ENCODE measurements at places on chromosomes 2 and 18.

GRCh38 chr2:12534646-12535263 lies 182.0 kb upstream of the TRIB2 start:
- DNase-seq: peak; percentile 97

DNA sequence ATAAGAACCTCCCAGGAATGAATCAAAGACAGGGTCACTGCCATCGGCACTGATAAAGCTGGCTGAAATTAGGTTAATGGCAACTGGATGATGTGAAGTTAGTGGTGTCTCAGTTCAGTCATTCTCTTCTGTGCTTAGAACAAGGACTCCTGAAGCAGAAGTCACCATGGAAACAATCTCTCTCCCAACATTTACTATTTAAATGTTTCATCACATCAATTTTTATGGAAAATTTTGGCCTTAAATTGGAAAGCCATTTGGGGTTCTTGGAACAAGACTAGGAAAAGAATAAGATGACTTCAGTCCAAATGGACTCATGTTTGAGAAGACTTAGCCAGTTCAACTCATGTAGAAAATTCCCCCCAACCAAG lies 15.5 kb upstream of the ARL5A start:
- DNase-seq: no peak

DNA sequence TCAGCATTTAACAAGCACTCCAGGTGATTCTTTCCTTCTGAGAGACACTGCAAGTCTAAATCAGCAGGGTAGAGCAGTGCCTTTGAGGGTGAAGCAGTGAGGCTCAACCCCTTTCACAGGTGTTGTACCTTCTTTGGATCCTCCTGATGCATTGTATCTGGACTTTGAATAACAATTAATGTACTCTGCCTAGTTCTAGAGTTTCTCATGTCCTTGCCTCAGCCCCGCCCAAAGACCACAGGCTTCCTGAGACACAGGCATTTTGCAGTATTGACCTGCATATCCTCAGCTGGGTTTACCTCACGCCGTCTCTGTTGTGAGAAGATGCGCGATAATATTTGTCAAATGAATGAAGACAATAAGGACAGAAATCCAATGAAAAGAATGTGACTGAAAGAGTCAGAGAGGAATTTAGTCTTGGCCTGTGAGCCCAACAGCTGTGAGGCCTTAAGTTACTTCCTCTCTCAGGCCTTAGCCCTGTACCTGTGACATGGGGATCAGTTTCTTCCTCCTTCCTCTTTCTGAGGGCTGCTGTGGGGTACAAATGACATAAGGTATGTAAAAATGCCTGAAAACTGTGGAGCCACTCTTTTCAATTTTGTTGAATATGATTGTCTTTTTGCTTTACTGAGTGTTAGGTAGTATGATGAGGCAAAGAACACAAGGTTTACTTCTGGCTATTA lies 43.7 kb downstream of the WIPF1 start:
- DNase-seq: no peak

- no peak for DNase-seq
Observed at GRCh38 chr2:201182650-201183364, at the start of gene CASP10. Gene CASP10 (plus strand): TSS chr2:201183141. CDS start chr2:201185778, 2,637 bp downstream.

- DNase-seq: peak; percentile 39
Observed at GRCh38 chr2:120867290-120868241, 131.9 kb downstream of the GLI2 start.

GRCh38 chr2:220460257-220460985 lies 833.0 kb downstream of the SLC4A3 start:
- no peak for DNase-seq

DNA sequence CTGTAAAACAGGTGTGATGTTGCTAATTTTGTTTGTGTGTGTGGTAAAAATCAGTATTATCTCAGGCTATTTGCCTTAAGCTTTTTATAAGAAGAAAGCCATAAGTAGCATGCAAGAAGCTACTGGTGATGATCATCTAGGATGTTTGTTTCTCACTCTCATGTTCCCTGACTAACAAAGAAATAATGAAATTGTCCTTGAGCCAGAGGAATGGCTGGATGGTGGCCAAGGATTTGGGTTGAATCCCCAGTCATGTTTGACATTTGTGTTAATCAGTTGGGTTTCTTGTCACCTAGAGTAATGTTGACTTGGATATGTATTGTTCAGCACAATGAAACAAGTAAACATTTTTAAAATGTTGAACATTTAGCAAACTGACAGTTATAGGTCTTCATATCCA lies 496.8 kb upstream of the ZEB2 start:
- no peak for DNase-seq

DNA sequence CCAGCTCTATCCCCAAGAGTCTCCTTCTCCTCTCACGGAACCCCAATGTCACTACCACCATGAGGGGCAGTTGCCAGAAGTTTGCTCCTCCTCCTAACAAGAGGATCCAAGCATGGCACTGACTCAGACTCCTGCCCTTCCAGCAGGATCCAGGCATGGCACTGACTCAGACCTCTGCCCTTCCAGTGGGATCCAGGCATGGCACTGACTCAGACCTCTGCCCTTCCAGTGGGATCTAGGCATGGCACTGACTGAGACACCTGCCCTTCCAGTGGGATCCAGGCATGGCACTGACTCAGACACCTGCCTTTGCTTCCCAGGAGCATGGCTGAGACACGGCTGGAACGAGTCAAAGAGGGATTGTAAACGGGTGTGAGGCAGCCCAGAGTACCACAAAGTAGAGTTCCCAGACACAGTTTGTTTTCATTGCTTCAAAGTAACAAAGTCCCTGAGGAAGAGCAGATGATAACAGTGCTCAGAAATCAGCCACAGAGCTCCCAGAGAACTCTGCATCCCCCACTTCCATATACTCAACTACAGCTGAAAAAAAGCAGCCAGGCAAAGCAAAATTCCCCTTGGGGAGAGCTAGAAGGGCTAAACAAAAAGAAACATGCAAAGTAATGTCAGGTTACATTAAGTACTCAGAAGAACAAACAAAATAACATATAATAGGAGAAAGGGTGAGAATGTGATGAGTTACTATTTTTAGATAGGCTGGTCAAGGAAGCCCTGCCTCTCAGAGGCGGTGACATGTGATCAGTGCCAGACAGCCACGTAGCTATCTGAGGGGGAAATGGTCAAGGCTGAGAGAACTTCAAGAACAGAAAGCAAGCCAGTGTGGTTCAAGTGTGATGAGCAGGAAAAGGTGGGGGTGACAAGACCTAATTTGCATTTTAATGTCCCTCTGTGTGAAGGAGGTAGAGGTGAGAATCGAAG lies 3.0 kb downstream of the BUB1 start:
- no peak for DNase-seq

- no peak for DNase-seq
Observed at GRCh38 chr18:7541835-7542234, 25.3 kb upstream of the PTPRM start.

GRCh38 chr2:45343251-45344017 lies 267.6 kb downstream of the SRBD1 start:
- no peak for DNase-seq

- no peak for DNase-seq
Observed at GRCh38 chr2:168039881-168040280, 207.5 kb downstream of the STK39 start.

DNA sequence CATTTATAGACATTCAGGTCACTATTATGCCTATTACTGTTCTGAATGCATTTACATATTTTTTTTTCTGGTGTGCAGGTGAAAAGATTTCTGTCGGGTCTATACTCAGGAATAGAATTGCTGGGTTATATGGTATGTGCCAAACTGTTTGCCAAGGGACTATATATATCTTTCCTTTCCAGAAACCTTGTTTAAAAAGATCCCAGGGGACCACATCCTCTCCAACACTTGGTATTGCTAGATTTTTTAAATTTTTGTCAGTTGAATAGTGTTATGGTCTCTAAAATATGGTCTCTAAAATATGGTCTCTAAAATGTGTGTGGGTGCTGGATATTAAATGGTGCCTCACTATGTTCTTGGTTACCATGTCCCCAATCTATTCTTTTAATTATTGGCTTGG lies 131.3 kb downstream of the INSIG2 start:
- DNase-seq: no peak

- peak; percentile 13 for DNase-seq
Observed at GRCh38 chr2:214987261-214987660, 151.2 kb downstream of the ABCA12 start.

GRCh38 chr18:48842259-48843061 lies 108.3 kb downstream of the SMAD7 start:
- DNase-seq: no peak

GRCh38 chr18:62346333-62347088 lies 21.4 kb downstream of the TNFRSF11A start:
- DNase-seq: no peak

- DNase-seq: no peak
Observed at GRCh38 chr2:118473846-118474540, 373.5 kb downstream of the EN1 start.

GRCh38 chr18:74334242-74334893 lies 18.7 kb downstream of the C18orf63 start:
- no peak for DNase-seq

GRCh38 chr2:111155610-111156009 lies 34.9 kb downstream of the BCL2L11 start:
- no peak for DNase-seq

DNA sequence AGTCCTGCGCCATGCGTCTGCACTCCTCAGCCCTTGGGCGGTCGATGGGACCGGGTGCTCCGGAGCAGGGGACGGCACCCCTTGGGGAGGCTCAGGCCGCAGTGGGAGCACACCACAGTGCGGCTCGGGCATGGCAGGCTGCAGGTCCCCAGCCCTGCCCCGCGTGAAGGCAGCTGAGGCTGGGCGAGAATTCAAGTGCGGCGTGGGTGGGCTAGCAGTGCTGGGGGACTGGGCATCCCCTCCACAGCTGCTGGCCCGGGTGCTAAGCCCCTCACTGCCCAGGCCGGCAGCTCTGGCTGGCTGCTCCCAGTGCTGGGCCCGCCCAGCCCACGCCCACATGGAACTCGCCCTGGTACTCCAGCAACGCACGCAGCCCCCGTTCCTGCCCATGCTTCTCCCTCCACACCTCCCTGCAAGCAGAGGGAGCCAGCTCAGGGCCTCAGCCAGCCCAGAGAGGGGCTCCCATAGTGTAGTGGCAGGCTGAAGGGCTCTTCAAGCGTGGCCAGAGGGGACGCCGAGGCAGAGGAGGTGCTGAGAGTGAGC lies 198.3 kb upstream of the CNTNAP5 start:
- DNase-seq: no peak

DNA sequence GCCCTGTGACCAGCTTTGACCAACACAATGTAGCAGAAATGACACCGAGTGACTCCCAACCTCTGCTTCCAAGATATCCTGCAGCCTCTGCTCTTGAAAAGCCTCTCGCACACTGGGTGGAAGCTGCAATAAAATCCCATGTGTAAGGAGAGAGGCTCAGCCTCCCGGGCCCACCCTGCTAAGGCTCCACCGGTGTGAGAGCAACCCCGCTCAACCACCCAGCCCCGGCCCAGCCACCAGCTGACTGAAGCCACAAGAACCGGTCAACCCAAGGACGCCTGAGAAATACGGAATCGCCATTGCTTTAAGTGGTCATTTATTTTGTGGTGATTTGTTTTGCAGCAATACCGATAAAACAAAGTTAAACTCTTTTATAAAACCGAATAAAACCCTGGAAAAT lies 452.8 kb upstream of the SMIM21 start:
- no peak for DNase-seq

DNA sequence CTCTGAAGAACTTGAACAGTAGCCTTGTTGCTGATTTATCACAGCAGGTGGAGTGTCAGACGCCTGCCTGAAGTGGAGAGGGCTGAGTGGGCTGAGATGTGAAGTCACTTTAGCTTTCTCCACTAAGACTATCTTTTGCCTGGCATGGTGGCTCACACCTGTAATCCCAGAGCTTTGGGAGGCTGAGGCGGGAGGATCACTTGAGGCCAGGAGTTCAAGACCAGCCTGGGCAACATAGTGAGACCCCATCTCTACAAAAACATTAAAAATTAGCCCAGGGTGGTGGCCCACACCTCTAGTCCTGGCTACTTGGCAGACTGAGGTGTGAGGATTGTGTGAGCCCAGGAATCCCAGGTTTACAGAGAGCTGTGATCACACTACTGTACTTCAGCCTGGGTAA lies 60.6 kb upstream of the TTC39C start:
- DNase-seq: no peak

Data from BJ (cell line).